GM10248 (cell line): ENCODE measurements at places on chromosomes 6 and 20.

- no peak for DNase-seq
These were observed 530 bp downstream of the GOPC start for GRCh38 chr6:117601811-117602150.

- no peak for DNase-seq
These were observed 219.0 kb downstream of the BMP7 start for GRCh38 chr20:57047281-57048026.

GRCh38 chr20:19456595-19457395 is 244.4 kb downstream of the SLC24A3 start:
- no peak for DNase-seq

DNA sequence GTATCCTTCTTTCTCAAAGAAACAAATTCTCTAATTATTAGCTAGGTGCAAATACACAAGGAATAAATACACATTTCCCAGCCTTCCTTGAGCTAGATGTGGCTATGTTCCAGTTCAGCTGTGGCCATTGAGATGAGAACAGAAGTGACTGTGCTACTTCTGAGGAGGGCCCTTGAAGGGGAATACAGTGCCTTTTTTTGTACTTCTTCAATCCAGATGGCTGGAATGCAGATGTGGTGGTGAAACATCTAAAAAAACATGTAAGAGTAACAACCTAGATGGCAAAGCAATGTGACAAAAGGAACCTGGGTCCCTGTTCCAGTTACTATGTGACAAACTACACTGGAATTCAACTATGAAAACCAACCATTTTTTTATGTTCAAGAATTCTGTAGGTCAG is 115.4 kb upstream of the DST start:
- no peak for DNase-seq

DNA sequence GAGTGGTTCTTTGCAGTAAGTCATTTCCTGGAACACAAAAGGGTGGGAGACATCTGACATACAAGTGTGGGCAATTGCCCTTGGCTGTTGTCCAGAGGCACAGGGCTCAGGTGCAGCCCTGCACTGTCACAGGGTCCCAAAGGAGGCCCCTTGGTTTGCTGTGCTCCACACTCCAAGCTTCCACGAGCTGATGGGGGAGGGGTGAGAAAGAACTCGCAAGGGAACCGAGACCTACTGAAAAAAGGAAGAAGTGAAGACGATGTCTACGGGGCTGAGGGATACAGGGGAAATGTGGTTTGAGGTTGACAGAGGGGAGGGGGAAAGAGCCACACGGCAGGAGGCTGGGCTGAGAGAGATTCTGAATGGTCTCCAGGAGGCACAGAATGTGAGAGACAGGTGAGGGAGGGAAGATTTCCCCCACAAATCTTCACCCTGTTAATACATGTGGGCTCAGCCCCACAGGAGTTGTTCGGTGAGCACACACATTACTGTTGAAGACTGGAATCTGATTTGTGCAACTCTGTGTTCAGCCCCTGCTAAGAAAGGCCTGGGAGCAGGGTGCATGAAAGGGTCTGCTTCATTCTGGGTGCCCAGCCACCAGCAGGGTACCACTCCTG is 123.4 kb downstream of the LY86 start:
- DNase-seq, result peak; percentile 49

DNA sequence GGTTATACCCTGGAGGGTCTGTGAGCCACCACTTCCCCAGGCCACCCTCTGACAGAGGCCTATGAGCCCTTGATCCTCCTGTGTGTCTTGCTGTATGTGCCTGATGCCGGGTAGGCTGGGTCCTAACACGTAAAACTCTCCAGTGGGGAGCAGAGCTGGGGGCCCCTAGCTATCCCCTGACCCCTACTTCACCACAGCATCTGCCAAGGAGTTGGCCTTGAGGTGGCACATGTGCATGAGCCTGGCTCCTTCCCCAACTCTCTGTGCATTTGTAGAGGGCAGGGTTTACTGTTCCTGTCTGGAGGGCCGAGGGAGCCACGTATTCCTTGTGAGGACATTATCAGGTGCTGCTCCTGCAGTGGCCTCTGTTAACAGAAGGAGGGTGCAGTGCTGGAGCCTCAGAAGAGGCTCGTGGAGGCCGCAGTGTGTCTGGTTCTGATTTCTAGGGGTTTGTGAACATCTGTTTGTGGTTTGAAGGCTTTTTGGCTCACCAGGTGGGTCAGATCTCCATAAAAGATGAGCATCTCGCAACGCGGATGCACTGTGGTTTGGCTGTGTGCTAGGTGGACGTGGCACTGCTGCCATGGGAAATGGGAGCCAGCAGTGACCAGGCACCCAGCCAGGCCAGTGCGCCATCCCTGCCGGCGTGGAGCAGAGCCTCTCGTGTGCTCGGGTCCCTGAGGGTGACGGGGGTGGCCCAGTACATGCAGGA is 152.1 kb downstream of the DTNBP1 start:
- DNase-seq, result no peak

- no peak for DNase-seq
These were observed 46.7 kb upstream of the BLCAP start for GRCh38 chr20:37574199-37574890.

DNA sequence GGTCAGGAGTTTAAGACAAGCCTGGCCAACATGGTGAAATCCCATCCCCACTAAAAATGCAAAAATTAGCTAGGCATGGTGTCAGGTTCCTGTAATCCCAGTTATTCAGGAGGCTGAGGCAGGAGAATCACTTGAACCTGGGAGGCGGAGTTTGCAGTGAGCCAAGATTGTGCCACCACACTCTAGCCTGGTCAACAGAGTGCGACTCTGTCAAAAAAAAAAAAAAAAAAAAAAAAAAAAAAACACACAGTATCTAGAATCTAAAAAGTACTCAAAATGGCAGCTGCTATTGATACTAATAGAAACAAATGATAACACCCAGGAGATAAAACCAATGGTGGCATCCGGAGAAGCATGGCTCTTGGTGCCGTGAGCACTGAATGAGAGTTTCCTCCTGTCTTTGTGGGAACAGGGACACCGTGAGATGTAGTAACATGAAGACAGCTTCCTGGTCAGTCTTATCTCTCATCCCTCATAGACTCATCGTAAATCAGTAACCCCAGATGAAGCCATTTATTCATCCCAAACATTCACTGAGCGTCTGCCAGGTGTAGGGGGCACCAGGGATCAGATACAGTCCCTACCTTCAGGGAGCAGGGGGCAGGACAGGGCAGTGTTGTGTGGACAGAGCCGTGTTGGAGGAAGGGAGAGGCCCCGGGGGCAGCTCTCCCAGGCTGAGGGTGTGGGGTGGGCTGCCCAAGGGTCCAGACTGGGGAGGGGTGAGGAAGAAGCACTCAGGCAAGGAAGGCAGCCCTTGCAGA is 66.1 kb downstream of the SYNJ2 start:
- DNase-seq, result no peak

- no peak for DNase-seq
These were observed 41.0 kb downstream of the PSMB9 start for GRCh38 chr6:32895006-32895345.

DNA sequence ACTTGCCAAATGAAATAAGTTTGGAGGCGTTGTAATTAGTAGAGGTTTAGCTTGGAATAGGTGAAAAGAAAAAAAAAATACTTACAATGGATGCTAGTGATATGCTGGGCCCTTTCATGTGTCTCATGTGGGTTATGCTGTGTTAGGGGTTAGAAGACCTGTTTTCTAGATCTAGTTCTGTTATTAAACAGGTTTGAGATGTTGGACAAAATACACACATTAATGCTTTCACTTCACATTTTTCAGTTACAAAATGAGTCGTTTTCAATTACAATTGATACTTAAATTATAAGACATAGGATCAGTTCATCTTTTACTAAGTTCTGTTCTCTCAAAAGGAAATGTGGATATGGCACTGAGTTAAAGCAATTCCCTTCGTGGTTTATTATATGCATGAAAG is 509.8 kb downstream of the EPM2A start:
- no peak for DNase-seq

- no peak for DNase-seq
These were observed 56.6 kb upstream of the CITED2 start for GRCh38 chr6:139430899-139431601.

- no peak for DNase-seq
These were observed 200.9 kb downstream of the SASH1 start for GRCh38 chr6:148543540-148543939.

- no peak for DNase-seq
These were observed 190.3 kb downstream of the UTRN start for GRCh38 chr6:144475411-144475810.

- DNase-seq, result no peak
These were observed 59.7 kb upstream of the NT5E start for GRCh38 chr6:85390105-85390728.

DNA sequence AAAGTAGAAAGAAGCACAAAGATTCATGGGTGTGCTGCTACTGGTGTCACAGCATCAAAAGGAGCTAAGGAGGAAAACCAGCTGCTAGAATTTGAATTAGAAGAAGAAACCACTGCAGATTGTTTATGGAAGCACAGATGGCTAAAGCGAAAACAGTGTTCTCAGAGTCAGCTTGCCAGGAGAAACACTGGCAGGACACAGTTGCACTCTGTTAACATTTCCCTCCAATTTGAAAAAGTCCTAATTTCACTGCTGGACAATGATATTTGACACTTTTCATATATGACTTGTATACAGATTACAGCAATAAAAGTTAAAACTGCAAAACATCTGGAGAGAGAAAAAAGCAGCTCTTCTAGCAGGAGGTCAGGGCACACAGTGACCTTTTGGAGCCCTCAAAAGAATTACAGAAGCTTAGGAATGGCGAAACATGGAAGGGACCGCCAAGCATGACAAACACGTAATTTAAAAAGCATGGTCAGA is 314.5 kb downstream of the COL12A1 start:
- DNase-seq, result no peak

GRCh38 chr20:15582146-15582760 is 991.0 kb downstream of the KIF16B start:
- DNase-seq, result no peak

DNA sequence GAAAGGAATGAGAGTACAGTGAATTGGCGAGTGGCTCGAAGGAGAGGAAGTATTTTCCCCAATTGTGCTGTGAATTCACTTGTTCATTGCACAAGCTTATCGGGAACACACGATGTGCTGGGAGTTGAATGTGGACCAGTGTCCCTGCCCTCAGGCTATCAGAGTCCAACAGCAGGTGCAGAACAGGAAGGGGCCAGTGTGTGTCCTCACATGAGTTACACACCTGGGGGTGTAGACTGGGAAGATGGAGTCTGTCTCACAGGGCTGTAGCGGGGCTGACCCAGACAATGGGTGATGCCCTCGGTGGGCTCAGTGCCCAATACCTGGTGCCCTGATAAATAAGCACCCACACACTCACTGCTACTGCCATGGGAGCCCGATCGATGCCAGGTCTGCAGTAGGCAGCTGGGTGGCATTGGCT is 14.4 kb downstream of the DUSP22 start:
- no peak for DNase-seq

DNA sequence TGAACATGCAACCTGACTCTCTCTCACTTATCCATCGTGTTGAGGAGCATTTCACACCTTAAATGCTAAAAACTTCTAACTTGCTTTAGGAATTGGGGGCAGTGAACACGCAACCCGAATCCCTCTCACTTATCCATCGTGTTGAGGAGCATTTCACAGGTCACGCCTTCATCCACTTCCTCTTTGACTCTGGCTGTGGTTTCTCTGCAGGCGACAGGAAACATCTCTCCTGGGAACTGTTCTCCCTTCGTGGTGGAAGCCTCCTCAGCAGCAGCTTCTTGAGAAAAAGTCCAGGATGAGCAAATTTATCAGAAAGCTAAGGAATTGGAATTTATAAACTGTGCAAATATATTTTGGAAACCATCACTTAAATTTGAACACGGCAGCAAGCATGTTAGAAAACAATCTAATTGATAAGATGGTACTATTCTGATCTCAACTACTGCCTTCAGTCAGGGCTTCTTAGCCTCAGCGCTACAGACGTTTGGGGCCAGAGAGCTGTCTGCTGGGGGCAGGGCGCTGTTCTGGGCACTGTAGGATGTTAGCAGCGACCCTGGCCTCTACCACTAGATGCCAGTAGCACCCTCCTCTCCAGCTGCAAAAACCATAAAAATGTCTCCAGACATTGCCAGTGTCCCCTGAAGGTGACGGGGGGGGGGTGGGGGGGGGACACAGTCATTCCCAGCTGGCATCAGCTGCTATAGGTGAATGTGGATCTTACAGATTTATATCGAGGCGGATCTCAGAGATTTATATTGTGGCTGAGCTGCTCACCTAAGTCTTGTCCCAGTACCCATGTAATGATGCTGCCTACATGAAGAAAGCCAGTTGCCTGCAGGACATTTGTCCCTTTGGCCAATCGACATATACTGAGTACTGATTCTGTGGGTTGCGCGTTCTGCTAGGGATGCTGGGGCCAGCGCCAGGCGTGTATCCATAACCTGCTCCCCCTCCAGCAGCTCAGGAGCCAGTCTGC is 26.2 kb downstream of the CTCFL start:
- no peak for DNase-seq

DNA sequence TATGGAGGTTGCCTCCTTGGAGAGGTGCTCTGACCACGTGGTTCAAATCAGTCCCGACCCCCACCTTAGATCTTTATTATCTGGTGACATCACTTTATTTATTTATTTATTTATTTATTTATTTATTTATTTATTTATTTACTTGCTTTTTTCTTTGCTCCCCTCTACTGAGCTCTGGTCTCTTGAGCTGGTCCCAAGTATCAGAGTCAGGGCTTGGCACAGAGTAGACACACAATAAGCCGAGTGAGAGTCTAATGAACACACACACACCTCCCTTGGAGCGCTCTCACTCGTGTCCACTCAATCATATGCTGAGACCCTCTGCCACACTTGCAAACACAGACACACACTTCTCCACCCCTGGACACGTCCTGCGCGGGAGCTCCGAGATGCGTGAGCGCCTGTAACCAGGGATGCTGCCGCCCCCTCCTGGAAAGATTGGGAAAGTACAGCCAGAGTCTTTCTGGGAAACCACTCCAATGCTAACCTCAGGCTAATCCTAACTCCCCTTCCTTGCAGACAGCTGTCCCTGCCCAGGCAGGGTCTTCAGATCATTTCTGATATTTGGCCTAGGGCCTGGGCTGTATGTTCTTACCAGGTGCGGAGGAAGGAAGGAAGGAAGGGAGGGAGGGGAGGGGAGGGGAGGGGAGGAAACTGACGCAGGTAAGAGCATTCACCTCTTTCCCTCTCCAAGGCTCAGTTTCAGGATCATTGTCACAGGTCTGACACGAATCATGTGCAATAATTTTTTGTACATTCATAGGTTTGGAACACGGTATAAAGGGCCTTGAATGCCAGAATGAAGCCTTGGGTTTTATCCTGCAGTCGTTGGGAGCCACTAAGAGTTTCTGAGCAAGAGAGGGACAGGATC is 70.9 kb downstream of the STK35 start:
- DNase-seq, result peak; percentile 77

GRCh38 chr20:19407196-19407595 is 194.8 kb downstream of the SLC24A3 start:
- DNase-seq, result no peak

GRCh38 chr6:24460966-24461365 is 28.4 kb downstream of the GPLD1 start:
- DNase-seq, result no peak
